ENCODE measurements at places on chromosomes 16 and 17. TPM values are rescaled to one million over a fixed set of nuclear protein-coding genes. Genes with fewer than 3 reads are reported as not detected.

Gene ADPRM
- 8.9 TPM for total RNA-seq

Gene SCARF1
- 172 TPM for total RNA-seq

Gene ZNF276
- 44.2 TPM for total RNA-seq

Gene PNPO
- 43.0 TPM for total RNA-seq

DNA sequence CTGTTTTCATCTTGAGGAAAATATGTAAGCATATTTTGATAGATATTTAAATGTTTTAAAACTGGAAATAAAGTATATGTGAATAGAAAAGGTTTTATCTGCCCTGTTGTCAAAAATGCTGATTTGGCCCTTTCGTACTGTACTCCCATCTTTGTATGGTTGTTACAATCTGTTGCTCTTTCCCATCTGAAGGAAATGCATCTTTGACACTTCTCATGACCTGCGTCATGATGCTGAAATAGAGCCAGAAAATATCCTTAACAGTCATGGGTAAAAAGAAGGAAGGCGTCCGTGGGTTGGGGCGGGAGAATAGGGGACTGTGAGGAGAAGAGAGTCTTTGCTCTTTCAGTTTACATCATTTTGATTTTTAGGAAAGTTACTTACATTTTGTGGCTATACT lies 327.7 kb downstream of the BCAS3 start:
- no peak for DNase-seq

GRCh38 chr16:8402981-8403843 lies 187.1 kb downstream of the TMEM114 start:
- DNase-seq: no peak

DNA sequence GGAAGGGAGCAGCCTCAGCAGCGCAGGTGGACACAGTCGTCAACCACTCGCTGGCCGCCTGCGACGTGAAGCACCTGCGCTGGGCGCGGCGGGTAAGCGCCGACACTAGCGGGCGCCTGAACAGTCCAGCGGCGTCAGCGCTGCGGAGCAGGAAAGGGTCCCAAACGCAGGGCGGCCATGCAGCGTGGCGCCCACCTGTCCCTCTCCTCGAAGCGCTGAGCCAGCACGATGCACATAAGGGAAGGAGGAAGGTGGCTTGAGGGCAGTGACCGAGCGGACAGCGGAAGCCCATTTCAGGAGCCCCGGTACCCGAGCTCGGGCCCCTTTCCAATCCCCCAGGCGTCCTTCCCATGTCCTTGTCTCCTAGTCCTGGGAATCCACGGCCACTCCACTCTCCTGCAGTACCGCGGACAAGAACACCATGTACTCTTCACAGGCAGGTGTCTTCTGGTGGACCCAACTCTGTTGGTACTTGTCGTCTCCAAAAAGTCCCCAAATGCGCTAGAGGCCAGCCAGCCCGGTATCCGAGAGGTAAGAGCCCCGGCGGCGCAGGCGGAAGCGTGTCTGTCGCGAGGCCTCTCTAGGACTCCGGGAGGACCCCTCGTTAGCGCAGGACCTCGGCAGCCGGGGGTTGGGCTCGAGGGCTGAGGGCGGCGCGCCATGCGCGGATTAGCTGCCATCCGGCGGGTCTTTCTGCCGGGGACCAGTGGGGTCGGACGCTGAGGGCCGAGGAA lies 14.4 kb downstream of the ZNF232 start:
- DNase-seq: no peak

- peak; percentile 99 for DNase-seq
Measured at GRCh38 chr17:350706-351448, 1.7 kb downstream of the RPH3AL start.

- peak; percentile 71 for DNase-seq
Measured at GRCh38 chr16:3086596-3087242, 12.4 kb downstream of the ZSCAN10 start.

DNA sequence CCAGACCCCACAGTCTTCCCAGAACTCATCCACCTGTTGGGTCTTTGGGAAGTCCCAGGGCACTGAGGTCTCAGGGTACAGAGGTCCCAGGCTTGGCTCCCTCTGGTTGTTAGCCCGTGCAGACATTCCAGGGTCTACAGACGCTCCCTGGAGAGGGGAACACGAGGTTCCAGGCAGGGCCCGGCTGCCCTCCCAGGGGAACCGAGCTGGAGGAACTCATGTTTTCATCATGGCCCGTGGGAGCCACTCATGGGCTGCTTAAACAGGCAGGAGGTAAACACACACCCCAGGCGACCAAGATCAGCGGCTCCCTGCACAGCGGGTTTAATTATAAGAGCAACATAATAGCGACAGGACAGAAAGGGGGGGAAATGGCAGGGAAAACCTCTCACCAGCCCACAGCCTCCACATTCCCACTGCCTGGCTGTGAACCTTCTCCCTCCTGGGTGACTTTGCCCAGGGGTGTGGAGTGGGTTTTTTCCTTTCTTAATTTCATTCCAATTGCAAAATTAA lies 36.5 kb downstream of the TRARG1 start:
- no peak for DNase-seq

- no peak for DNase-seq
Measured at GRCh38 chr17:81925860-81926450, 1.6 kb downstream of the MAFG start.

DNA sequence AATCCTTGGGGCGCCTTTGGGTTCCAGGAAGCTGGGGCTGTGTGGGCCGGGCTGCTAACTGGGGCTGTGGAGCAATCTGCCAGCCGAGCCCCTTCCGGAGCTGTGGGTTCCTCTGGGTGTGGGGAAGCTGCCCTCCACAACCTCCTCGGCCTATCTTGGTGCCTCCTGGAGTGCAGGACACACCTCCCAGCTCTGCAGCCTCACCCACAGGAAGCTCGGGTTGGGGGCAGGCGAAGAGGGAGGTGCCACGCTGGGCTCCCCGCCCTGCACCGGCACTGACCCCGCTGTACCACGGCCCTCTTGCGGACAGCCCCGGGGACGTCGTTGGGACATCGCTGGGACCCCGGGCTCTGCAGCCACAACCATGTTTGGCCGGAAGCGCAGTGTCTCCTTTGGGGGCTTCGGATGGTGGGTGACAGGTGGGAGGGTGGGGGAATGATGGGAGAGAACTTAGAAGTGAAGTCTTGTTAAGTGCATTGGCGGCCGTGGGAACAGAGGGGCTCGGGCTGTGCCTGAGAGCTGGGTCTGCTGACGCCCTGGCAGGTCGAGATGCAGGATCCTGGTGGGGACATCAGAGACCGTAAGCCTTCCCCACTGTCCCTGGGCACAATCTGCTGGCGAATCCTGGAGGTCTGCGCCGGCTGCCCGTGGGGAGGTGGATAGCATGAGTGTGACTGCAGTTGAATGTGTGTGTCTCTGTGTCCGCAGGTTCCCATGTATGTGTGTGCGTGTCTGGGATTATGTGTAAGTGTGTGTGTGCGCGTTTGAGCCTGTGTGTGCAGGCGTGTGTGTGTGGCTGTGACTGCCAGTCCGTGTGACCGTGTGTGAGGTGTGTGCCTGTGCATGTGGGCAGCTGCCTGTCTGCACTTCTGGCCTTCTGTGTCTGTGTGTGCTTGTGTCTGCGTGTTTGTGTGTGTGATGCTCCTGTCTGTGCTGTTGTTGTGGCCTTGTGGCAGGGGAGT lies at the start of gene RAP1GAP2:
Gene RAP1GAP2 (plus strand): TSS at position 275 of the 962 bp plus-strand sequence. CDS start 90 bp downstream, at position 365.
- no peak for DNase-seq
